ENCODE measurements at places on chromosomes 3 and 15.

DNA sequence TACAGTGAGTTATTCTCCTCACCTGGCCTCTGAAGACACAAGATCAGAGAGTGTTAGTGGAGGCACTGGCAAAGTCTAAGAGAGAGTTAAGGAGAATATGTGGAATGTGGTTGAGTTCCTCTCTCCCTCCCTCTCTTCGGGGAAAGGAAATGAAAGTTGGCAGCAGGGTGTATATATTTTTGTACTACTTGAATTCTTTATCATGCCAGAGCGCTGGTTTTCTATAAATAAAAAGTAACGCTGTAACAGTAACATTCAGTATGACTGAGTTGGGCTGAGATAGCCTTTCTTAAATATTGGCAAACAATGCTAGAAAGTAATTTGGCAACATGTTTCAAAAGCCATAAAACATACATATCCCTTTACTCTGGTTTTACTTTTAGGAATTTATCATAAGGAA lies 77.5 kb upstream of the TNFAIP8L3 start:
- no peak for DNase-seq

GRCh38 chr3:43995547-43996378 lies 245.9 kb upstream of the TOPAZ1 start:
- no peak for DNase-seq

GRCh38 chr3:51955893-51956770 lies 951 bp downstream of the GPR62 start:
- peak; percentile 33 for DNase-seq

GRCh38 chr3:3503411-3503810 lies 295.8 kb upstream of the LRRN1 start:
- no peak for DNase-seq

GRCh38 chr3:151768393-151768930 lies 34.7 kb downstream of the AADACL2 start:
- DNase-seq, result no peak

Data from activated CD4-positive, alpha-beta memory T cell treated with anti-CD3 and anti-CD28 coated beads, Interleukin-2, amount 10 ng/mL, durations not matched to agents 7 days and 5 days (primary cell).